ENCODE measurements at places on chromosomes 7 and 10. TPM values are rescaled to one million over a fixed set of nuclear protein-coding genes. Genes with fewer than 3 reads are reported as not detected.

DNA sequence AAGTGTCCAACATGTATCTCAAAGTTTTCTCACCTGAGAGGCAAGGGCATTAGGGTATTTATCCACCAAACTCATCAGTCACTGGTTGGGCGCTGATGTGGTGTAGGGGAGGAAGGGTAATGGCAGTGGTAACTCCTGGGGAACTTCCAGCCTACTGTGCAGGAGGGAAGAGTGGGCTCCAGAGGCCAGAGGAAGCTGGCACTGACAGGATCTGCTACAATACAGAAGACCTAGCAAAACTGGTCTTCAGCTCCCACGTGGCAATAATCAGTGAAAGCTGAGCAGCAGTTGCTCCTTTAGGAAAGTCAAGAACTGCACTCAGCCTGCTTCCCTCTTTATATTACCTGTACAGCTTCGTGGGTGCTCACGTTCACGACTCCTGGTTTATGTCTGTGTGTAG lies 17.2 kb upstream of the CAMK2G start:
- DNase-seq: no peak

Gene SP8
- not detected for polyA plus RNA-seq

DNA sequence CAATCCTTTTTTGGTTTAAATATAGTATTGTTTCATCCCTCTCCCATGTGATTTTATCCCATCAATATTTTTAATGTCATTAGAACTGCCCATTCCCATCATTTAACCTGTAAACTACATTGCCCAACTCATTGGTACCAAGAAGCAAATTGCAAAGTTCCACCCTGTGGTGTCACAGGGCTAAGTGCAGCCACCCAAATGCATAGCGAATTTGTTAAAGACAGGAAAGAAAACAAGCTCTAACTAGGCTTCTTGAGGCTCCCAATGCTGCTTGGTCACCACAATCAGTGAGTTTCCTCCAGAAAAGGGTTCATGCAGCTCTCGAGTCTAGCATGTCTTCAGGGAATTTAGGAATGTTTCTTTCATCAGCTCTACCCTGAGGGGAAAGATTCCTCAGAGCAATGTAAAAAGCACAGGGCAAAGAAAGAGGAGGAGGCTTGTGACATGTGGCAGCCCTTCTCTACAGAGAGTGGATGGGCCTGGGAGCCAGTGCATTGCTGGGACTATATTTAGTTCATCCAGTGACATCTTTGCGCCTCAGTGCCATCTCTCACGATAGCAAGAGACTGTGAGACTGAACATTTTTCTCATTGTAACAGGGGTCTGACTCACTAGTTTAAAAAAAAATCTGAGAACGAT lies 58.1 kb downstream of the CAV1 start:
- DNase-seq: no peak

GRCh38 chr10:116146372-116147140 lies 126.5 kb downstream of the GFRA1 start:
- no peak for DNase-seq

GRCh38 chr10:31972519-31973041 lies 43.9 kb upstream of the ARHGAP12 start:
- DNase-seq: no peak

DNA sequence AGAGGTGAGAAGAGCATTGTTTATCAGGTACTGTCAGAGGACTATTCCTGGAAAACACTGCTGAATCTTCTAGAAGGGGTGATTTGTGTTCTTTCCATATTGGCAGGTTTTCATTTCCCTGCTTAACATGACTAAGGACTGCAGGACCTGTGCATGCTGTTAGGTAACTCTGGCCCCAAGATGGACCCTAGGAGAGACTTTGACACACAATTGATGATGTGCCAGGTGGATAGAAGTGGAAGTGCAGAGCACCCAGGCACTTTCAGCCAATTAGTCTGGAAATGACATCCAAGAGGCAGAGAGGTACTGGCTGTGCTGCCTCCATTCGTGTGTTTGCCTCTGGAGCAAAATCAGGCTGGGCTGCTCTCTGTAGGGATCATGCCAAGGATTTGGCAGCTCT lies 496.3 kb upstream of the GALNT17 start:
- DNase-seq: no peak

Gene CYP2C8
- 3.3 TPM for polyA plus RNA-seq

Gene ZNF467
- 24.5 TPM for polyA plus RNA-seq

DNA sequence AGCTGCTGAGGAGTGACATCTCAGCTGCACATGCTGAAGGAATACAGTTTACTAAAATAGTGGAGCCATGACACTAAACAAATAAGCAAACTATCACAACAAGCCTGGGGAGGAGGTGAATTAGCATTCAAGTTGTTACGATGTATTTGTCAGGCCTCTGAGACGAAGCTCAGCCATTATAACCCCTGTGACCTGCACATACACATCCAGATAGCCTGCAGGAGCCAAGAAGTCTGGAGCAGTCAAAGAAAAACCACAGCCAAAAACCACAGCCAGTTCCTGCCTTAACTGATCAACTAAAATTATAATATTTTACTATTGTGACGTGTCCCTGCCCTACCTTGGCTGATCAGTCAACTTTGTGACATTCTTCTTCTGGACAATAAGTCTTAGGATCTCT lies 68.6 kb downstream of the NSUN6 start:
- DNase-seq: no peak

Gene C10orf90
- 0.10 TPM for polyA plus RNA-seq

Gene OR2A1
- 0.13 TPM for polyA plus RNA-seq

DNA sequence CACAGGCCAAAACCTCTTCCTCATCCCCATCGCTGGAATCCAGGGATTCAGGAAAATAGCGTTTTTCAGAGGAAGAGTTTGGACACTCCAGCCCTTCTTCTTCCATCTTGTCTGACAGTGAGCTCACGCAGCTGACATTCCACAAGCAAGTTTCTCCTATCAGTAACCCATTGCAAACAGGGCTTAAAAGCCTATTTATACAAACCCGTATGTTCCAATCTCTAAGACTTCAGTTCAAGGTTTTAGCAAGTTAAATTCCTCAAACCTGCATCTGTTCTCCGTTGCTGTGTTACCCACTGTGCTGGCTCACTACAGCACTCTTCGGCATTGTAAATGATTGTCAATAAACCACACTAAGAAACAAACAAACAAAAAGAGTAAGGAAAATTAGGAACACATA lies 373 bp downstream of the DHX32 start:
- no peak for DNase-seq

- no peak for DNase-seq
Measured at GRCh38 chr10:8133146-8133545, 78.7 kb downstream of the GATA3 start.

DNA sequence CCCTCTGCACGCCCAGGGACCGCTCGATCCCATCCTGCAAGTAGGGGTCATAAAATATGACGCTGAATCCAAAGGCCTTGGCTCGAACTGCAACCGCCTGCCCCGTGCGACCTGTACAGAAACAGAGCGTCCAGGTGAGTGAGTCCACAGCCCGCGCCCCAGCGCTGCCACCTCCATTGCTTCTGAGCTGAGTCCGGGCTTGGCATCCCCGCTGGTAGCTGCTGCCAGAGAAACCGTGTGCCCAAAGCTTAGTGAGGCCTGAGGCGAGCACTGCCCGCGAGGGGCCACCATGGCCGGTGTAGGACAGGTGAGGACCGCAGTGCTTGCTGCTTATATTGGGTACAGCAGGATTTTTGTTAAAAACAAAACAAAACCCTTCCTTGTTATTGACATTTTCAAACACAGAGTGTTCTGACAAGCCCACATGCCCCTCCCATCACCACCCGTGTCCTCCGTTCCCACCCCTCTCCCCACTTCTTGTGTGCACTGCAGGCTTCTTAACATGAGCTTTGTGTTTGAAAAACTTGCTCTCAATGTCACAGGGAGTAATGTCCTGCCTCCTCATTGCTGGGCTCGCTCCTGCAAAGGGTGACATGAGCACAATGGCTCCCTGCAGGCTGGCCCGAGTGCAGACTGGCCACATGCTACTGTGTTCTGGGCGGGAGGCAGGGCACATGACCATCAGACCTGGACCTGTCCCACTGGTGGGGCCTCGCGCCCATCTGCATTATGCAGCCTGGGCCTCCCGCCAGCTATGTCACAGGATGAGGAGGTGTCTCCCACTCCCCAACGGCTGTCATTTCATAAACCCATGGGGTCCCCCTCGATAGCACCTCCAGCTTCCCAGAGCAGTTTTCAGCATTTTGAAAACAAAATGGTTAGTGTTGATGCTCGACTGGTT lies 52.9 kb downstream of the ZRANB1 start:
- DNase-seq: peak; percentile 23

DNA sequence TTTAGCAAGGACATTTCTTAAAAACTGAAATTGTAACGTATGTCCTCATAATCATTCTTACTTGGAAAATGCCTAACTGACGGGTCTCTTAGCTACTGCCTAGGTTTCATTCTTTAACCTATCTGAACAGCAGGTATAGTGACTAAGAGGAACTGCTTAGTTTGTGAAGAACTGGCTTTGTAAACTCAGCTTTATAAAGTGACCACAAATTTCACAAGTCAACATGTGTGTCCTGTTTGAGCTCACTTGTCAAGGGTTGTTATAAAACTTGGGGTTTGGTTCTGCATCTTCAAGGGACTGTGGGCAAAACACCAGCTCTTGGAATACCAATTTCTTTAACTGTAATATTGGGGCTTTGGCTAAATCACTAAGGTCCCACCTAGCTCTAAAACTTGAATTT lies 32.2 kb downstream of the MRPS33 start:
- no peak for DNase-seq

GRCh38 chr7:15709978-15710377 lies 23.5 kb upstream of the MEOX2 start:
- no peak for DNase-seq

Gene TRAPPC14
- polyA plus RNA-seq: 47.5 TPM

DNA sequence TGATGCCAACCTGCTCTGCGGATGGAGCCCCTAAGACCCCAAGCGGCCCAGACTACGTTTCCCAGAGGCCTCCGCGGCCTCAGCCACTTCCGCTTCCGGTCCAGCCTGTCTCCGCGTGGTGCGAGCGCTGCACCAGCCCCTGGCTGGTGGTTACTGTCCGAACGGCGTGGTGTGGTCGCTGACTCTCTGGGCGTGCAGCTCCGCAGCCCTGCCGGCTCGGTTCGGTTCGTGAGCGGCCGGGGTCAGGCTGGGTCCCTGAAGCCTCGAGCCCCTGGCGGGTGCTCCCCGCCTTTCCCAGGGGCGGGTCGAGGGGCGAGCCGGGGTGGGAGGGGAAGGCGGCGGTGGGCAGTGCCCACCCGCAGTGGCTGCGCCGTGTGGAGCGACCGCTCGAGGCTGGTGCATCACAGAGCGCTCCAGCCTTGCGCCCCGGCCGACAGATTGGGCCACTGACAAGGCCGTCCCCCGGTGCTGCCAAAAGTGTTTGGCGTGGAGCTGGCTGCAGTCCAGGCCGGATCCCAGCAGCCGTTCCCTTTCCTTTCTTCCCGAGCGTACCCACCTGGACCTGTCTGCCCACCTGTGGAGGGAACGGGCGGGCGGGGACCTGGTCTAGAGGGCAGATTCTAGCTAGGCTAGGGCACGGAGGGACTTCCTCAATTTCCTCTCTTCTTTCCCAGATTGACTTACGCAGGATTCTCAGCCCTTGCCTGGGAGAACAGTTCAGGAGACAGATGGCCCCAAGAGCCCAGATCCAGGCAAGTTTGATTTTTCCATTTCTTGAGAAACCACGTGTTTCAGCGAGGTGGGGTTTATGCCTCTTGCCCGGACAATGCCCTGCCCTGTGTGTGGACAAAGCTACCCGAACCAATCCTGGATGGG lies at the start of gene ZNF485:
TSS of gene ZNF485 (plus strand) at position 116 of the 876 bp plus-strand sequence. CDS start at position 729, 613 bp downstream.
- peak; percentile 62 for DNase-seq

DNA sequence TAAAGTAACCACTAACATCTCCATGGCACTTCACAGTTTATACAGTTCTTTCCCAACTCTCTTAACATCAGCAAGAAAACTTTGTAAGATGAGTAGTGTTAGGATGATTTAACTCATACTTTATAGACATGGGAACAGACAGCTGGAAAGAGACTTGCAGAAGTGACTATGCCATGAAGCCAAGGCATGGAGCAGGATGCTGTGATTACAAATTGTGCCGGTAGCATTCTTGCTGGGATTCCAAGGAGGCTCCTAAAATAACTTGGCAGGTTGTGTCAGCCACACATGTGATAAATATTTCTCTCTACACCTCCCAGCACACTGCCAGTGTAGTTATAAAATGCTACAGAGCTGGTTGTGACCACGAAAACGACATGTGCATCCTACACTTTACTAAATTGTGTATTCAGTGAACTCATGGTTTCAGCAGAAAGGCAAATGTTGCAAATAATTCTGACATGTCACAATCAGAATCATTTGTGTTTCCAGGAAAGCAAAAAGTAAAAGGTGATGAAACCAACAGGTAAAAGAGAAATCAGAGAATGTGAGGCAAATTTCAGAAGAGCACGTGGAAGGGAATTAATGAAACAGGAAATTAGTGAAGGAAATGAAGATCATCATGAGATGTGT lies 5.6 kb upstream of the CYP3A4 start:
- no peak for DNase-seq

Gene EVX1
- 0.64 TPM for polyA plus RNA-seq

Gene ZNF425
- 0.71 TPM for polyA plus RNA-seq

Gene CALHM2
- 9.6 TPM for polyA plus RNA-seq

- DNase-seq: no peak
Measured at GRCh38 chr7:96899108-96899507, 106.2 kb upstream of the DLX6 start.

- DNase-seq: no peak
Measured at GRCh38 chr10:129157185-129157584, 309.9 kb upstream of the MGMT start.

GRCh38 chr7:103664577-103664976 lies 218.6 kb upstream of the SLC26A5 start:
- no peak for DNase-seq

DNA sequence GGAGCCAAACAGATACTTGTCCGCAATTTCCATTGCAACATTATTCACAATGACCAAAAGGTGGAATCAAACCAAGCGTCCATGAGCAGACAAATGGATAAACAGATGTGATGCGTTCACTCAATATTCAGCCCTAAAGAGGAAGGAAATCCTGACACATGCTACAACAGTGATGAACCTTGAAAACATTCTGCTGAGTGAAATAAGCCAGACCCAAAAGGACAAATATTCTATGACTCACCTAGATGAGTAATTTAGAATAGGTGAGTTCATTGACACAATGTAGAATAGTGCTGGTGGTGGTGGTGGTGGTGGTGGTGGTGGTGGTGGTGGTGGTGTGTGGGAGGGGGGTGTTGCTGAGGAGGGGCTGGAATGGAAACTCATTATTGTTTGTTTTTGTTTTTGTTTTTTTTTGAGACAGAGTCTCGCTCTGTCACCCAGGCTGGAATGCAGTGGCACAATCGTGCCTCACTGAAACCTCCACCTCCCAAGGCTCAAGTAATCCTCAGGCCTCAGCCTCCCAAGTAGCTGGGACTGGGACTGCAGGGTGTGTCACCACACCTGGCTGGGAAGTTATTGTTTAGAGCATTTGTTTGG lies 28.6 kb downstream of the SMKR1 start:
- DNase-seq: peak; percentile 10

Gene ASB10
- polyA plus RNA-seq: not detected

GRCh38 chr10:112601214-112602090 lies 154.4 kb downstream of the VTI1A start:
- DNase-seq: no peak

GRCh38 chr10:103512591-103513379 lies 19.3 kb downstream of the NEURL1 start:
- DNase-seq: no peak

DNA sequence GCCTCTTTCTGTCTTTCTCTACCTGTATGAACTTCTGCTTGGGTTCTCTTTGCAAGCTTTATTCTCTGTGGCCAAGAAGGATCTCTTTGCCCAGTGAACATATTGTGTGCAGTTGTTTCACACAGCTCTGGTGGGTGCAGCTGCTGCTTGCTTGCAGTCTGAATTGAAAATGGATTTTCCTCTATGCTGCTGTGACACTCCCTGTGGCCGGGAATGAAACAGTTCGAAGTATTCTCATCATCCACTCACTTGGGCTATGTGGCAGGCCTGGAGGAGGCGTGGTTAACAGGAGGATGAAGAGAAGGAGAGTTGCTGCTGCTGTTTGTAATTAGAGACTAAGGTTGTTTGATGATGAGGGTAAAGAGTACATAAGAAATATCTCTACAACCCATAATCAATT lies 28.4 kb upstream of the ITGA8 start:
- no peak for DNase-seq

All from adrenal gland (tissue), 19 donors.